Gastroesophageal sphincter (tissue), 4 donors: ENCODE measurements at places on chromosomes 1 and 21.

DNA sequence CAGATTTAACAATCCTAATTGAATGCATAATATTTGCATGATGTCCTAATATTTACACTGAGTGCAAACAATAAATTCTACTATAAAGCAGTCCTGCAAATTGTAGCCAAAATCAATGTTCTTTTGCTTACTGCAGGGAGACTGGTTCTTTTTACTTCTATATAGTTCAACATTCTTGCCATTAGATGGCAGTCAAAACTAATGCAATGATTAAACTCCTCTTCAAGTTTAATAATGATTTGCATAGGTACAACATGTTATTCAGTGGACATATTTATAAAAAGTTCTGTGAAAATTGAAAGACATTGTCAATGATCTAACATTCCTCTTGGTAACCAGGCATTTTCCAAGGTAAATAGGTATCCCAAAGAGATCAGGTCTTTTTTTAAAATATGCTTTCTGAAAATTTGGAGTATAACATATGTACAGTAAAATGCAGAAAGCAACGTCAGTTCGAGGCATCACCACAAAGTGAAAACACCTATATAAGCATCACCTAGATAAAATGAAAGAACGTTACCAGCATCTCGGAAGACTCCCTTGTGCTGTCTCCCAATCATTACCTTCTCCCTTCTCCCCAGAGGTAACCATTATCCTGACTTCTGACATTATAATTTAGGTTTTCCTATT lies 9.8 kb upstream of the FNBP1L start:
- no peak for ATAC-seq

GRCh38 chr1:232754930-232755329 lies 50.3 kb upstream of the MAP10 start:
- ATAC-seq = no peak

DNA sequence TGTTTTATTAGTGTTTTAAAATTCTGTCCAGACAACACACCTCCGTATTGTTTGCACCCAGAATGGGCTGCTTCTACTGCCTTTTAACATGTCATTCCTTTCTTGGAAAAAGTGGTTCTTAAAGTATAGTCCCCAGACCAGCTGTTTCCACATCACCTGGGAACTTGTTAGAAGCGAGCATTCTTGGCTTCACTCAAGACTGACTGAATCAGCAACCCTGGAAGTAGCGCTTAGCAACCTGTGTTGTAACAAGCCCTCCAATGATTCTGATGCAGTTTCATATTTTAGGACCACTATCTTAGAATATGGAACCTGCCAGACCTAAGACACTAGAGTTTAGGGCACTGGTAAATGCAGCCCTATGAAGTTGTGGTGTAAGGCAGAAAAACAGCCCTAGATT lies 6.0 kb upstream of the PPIE start:
- ATAC-seq = no peak

- ATAC-seq = no peak
Observed at GRCh38 chr1:152110365-152110859, 4.8 kb downstream of the TCHH start.

- ATAC-seq = no peak
Observed at GRCh38 chr1:30678209-30678608, 45.2 kb downstream of the MATN1 start.

- no peak for ATAC-seq
Observed at GRCh38 chr1:86296305-86297205, 99.6 kb downstream of the ODF2L start.

DNA sequence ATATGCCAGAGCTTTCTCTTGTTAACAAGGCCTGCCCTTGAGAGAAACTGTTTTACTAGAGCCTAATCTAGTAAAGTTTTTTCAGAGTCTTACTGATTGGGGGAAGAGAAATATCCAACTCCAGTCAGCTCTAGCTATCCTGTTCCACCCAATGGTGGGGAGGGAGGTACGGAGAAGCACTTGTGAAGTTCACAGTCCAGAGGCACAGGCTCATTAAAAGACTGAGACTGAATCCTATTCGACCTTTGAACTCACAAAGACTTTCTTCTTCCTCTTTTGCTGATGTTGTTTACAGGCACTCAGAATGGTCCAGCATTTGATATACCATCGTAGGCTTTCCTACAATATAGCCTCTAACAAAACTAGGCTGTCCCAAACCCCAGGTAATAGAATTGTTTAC lies 15.5 kb upstream of the SFT2D2 start:
- ATAC-seq = no peak

- no peak for ATAC-seq
Observed at GRCh38 chr1:181264821-181265220, 176.3 kb downstream of the IER5 start.

GRCh38 chr1:60847391-60847790 lies 235.0 kb upstream of the NFIA start:
- ATAC-seq = no peak

- ATAC-seq = no peak
Observed at GRCh38 chr1:30920827-30921226, 12.3 kb upstream of the SDC3 start.

DNA sequence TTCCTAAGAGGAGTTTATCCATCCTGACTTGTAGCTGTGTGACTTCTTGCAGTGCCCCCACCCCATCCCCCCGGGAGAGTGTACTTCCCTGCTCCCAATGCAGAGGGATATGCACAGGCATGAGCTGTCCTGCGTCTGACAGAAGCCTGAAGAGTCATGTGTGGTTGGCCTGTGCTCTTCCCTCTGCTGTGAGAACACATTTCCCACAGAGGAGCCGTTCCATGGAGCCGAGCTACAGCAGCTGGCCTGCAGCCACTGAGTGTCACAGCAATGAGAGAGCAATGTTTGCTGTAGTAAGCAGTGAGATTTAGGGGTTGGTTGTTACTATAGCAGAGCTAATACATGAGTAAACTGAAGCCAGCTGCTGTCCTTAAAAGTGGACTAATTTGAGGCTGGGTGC lies 22.0 kb downstream of the PARS2 start:
- ATAC-seq = no peak
